Brain microvascular endothelial cell (primary cell): ENCODE measurements at places on chromosomes 12 and 14.

GRCh38 chr14:22535916-22536315 lies 53.1 kb downstream of the DAD1 start:
- DNase-seq = no peak

DNA sequence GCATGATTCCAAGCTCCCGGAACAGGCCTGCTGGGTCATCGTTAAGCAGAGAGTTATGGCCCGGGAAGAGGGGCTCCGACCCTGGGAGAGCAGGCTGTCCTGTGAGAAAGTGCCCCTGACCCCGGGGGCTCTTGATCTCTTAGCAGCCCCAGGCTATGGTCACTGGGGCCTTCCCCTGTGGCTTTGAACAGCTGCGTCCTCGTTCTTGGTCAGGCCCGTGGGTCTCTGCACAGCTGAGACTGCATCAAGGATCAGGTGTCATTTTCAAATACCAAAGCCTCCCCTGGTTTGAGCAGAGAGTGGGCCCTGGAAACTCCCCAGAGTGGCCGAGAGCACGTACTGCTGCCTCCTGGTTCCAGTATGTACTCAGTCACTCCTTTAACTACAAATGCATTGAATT lies 114.8 kb downstream of the ESRRB start:
- no peak for DNase-seq

GRCh38 chr12:82730953-82731459 lies 44.3 kb downstream of the TMTC2 start:
- no peak for DNase-seq

DNA sequence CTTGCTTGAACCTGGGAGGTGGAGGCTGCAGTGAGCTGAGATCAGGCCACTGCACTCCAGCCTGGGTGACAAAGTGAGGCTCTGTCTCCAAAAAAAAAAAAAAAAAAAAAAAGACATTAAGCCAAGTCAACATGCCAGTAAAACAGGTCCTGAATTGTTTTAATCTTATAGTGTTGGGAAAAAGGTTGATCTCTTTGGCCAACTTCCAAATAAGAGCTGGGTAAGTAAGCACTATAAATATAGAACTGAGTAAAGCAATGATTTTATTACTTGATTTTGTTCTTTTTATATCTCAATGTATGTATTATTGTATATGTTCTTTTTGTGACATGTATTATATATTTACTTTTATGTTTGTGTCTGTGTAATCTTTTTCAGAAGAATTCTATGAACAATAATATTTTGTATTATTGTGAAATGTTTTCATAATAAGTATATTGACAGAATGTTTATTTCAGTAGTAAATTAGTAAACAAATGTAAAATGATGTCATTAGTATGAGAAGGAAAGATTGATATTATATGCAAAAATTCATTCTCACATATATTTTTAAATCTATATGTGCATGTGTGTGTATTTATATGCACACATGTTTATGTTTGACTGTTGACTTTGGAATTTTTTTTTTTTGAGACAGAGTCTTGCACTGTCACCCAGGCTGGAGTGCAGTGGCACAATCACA lies 9.6 kb upstream of the AKAP6 start:
- DNase-seq = no peak

GRCh38 chr14:20247646-20248246 lies 8.7 kb downstream of the OR11H4 start:
- DNase-seq = no peak

DNA sequence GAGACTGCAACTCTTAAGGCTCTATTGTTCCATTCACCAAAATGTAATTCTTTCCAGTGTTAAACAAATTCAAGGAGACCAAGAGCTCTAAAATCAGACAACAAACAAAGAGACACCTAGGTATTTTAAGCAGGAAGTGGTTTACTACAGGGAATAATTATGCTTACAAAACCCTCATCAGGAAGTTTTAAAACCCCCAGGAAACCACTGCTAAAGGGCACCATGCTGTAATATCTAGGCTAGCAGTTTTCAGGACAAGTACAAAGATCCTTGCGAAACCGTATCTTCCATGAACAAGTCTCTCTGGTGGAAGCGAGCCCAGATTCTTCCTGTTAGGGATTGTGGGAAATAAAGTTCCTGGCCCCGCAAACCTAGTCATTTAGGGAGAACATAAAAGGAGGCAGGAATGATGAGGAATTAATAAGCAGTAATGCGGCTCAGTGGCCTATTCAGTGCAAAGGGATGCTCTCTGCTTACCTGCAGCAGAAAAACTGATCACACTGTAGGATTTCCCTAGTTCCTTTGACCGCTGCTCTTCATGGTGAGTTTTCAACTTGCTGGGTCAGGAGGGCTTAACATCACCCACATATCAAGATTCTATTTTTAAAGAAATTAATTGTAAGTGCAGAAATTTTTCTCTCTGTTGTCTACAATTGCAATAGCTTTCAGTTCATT lies 42.8 kb downstream of the ACSM4 start:
- no peak for DNase-seq

DNA sequence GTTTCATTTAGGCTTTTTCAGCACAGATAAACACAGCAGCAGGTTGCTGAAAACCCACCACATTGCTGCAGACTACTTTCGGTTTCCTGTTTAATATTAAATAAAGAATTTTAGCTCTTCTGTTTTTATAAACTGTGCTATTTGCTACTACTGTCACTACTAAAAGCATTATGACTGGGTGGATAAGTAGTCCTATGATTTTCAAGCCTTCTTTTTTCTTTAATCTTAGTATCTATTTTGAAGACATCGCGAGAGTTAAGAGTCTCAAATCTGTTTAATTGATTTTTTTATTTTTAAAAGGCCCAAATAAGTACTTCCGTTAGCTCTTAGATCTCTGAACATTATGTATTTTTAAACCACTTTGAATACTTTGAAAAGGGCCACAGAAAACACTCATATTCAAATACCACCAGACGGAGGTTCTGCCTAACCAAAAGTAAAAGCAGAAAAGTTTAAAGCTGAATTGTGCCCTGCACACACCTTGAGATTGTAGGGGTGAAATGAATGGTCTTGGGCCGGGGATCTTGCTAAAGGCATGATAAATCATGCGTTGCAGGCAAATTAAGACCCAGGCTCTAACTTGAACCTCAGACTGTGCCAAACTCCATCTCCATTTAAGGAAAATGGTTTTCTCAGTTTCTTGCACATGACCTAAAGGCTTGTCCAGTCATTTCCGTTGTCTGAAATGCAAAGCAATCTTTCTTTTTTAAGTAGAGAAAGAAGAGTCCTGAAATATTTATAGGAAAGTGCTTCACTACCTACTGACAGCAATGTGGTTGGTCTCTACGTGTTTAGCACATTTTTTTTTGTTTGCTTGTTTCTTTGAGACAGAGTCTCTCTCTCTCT lies 13.6 kb upstream of the FOXN3 start:
- DNase-seq = peak; percentile 40

DNA sequence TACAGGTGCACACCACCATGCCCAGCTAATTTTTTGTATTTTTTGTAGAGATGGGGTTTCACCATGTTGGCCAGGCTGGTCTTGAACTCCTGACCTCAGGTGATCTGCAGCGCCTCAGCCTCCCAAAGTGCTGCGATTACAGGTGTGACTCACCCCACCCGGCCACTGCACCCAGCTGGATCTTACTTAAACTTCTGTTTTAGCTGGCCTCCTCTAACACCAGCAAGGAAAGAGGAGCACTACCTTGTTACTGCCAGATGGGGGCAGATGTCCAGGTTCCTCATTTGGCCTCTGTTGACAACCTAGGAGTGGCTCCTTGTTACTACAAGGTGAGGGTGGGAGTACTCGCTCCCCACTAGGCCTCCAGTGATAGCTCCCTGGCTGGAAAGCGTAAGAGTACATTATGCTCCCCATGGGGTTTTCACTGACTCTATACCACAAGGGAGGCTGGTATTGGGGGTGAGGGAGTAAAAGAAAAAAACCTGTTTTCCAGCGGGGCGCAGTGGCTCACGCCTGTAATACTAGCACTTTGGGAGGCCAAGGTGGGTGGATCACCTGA lies 13.2 kb upstream of the ARF6 start:
- DNase-seq = peak; percentile 31

DNA sequence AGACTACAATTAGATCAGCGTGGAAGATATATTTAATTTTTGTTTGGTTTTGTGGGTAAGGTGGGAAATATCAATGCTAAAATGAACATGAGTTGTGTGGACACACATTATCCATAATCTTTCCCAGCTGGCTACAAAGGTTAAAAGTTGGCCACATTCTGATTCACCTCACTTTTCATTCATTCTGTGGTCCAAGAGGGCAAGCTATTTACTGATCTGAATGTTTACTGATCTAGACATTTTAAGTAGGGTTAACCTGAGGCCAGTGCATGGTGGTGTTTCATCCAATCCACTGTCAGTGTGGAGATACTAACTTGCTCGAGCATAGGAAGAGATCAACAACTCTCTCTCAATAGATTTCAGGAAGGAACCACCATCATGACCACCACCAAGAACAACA lies 71.6 kb downstream of the DCAF5 start:
- DNase-seq = no peak

GRCh38 chr14:103386713-103387329 lies 1.6 kb downstream of the MARK3 start:
- no peak for DNase-seq

DNA sequence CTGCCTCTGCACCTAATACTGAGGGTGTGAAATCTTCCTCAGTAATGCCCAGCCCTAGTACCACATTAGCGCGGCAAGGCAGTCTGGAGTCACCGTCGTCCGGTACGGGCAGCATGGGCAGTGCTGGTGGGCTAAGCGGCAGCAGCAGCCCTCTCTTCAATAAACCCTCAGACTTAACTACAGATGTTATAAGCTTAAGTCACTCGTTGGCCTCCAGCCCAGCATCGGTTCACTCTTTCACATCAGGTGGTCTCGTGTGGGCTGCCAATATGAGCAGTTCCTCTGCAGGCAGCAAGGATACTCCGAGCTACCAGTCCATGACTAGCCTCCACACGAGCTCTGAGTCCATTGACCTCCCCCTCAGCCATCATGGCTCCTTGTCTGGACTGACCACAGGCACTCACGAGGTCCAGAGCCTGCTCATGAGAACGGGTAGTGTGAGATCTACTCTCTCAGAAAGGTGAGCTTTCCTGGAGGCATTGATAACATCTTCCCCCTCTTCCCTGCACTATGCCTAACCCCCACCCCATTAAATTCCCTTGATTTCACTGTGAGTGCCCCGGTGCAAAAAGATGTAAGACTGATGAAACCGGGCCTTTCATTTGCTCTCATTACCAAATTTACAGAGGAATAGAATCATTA lies 291.4 kb downstream of the NAV3 start:
- peak; percentile 40 for DNase-seq

DNA sequence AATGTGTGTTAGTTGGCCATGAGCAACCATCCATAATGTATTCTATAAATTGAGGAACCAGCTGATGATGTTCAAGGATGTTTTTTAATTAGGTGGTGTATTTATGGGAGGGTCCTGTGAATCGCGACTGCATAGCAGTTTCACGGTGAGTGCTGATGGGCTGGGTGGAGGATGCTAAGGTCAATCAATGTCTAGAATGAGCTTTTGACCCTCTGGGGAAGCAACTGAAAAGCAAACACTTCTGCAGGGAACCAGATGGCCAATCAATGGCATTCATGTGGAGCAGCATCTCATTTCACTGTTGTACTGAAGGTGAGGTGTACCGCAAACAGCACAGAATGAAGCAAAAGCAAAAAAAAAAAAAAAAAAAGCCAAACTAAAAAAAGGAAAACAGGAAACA lies 676.1 kb upstream of the TMEM132C start:
- no peak for DNase-seq

GRCh38 chr12:18368594-18368993 lies 107.3 kb downstream of the PIK3C2G start:
- DNase-seq = no peak

DNA sequence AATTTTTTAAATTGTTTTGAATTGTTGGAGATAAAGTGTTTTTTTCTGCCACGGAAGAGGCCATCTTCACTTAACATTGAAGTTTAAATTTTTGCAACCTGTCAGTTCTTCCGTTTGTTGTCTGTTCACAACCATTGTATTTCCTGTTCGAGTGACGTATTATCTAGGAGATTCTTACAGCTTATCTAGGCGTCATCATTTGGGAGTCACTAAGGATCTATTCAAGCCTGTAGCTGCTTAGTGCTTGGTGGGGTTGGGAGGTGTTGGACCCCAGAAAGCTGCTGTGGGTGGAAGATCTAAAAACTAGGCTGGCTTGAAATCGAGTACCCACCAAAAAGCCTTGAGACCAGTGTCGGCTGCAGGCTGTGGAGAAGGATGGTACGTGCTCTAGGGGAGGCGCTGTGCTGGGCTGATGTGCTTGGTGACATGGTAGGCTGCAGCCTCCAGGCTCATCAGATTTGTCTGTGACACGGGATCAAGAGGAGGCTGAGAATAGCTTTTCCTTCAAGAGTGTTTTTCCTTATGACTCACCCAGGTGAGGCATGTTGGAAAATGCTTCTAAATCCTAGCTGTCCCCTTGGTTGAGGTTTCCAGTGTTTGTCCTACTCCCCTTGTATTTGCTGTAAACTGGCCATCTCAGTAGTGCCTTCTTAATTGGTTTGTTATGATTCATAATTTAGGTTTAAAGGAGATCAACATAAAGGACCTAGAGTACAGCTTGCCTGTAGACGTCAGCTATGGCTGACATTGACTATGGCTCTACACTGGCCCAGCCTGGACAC lies 57.8 kb downstream of the ATG14 start:
- no peak for DNase-seq

- no peak for DNase-seq
These were observed 10.5 kb downstream of the PLD4 start for GRCh38 chr14:104935026-104935650.

- DNase-seq = no peak
These were observed at the start of gene ZNF219 for GRCh38 chr14:21098076-21098891. Gene ZNF219 (minus strand): TSS chr14:21098655. CDS start chr14:21093591, 5,064 bp downstream.
